ENCODE measurements at places on chromosomes 12 and 14. TPM values are rescaled to one million over a fixed set of nuclear protein-coding genes. Genes with fewer than 3 reads are reported as not detected.

The C12orf56 gene
- 9.3 TPM for total RNA-seq

The KRT3 gene
- total RNA-seq, result not detected

The INHBC gene
- total RNA-seq, result not detected

The GDF3 gene
- 19.3 TPM for total RNA-seq

The PUS7L gene
- total RNA-seq, result 27.4 TPM

The RFX4 gene
- 2.1 TPM for total RNA-seq

The SLC25A3 gene
- total RNA-seq, result 844 TPM

The CD163L1 gene
- 0.14 TPM for total RNA-seq

The MEG3 gene
- total RNA-seq, result not detected

The KCNA5 gene
- 0.62 TPM for total RNA-seq

The COL2A1 gene
- total RNA-seq, result 24.6 TPM

GRCh38 chr14:89634037-89634436 lies 217.0 kb upstream of the FOXN3 start:
- H3K4me1 ChIP-seq, result peaks cover 21% of the 10 kb centered on the region
- no peak overlapping the region for H3K27ac ChIP-seq
- no peak overlapping the region for H3K4me3 ChIP-seq
- no peaks in the 10 kb centered on the region for H3K27me3 ChIP-seq

GRCh38 chr12:57927086-57927485 lies 14.3 kb upstream of the ATP23 start:
- no peaks in the 10 kb centered on the region for H3K27me3 ChIP-seq
- H3K36me3 ChIP-seq, result no peaks in the 10 kb centered on the region
- no peaks in the 10 kb centered on the region for H3K4me1 ChIP-seq
- H3K27ac ChIP-seq, result no peak overlapping the region
- no peak for DNase-seq

- H3K4me1 ChIP-seq, result no peaks in the 10 kb centered on the region
- H3K36me3 ChIP-seq, result no peaks in the 10 kb centered on the region
- H3K4me3 ChIP-seq, result no peak overlapping the region
- H3K27ac ChIP-seq, result no peak overlapping the region
Measured at GRCh38 chr12:29216797-29217575, 67.9 kb downstream of the FAR2 start.

GRCh38 chr14:68368850-68369249 lies 424.0 kb downstream of the ZFP36L1 start:
- H3K4me3 ChIP-seq, result no peak overlapping the region
- no peaks in the 10 kb centered on the region for H3K27me3 ChIP-seq
- H3K4me1 ChIP-seq, result peaks cover 16% of the 10 kb centered on the region
- H3K36me3 ChIP-seq, result no peaks in the 10 kb centered on the region

DNA sequence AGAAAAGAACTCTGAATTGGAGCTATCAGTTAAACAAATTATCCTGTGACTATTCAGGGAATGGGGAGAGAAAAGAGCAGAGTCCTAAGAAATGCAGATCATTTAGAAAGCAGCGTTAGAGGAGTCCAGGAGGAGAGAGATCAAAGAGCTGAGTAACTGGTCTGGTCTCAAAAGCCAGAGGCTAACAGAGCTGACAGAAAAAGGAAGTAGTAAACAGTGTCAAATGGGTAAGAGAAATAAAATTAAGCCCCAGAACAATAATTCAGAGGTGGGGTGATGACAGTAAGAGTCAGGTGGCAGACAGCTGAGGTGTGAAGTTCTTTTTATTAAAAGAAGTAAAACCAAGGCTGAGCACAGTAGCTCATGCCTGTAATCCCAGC lies 19.3 kb downstream of the GXYLT1 start:
- peak; percentile 35 for DNase-seq
- H3K4me1 ChIP-seq, result peaks cover 21% of the 10 kb centered on the region
- H3K36me3 ChIP-seq, result no peaks in the 10 kb centered on the region
- H3K27me3 ChIP-seq, result no peaks in the 10 kb centered on the region
- H3K27ac ChIP-seq, result no peak overlapping the region

DNA sequence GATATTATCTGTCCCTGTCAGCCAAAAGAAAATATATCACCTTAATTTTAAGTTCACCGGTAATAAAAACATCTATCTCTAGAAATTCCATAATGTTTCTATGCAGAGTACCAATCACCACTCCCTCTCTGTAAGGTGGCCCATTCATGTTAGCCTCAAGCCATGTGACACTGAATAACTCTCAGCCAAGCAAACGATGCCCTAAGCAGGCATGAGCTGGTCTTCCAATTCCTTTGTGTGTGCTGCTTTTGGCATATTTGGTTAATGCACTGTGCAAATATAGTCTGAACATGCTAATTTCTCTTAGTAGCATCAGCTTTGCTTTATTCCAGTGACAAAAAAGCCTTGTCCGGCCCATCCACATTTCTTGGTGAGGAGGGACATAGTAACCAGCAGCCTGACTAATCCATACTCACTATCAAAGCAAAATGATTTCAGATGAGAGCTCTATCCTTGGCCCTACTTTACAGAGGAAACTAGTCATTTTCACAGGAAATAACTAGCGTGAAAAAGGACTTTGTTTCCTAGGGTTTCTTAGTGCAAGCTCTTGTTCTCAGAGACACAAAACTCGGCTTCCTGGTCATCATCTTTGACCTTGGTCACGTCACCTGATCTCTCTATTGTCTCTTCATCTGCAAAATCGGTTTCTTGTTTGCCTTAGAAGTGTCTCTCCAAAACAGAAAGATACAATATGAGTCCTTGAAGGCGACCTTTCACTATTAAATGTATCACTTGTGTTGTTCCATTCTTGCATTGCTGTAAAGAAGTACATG lies 59.2 kb upstream of the RTRAF start:
- no peak overlapping the region for H3K4me3 ChIP-seq
- no peaks in the 10 kb centered on the region for H3K4me1 ChIP-seq
- no peaks in the 10 kb centered on the region for H3K36me3 ChIP-seq
- H3K27ac ChIP-seq, result no peak overlapping the region
- no peak for DNase-seq
- no peaks in the 10 kb centered on the region for H3K27me3 ChIP-seq

DNA sequence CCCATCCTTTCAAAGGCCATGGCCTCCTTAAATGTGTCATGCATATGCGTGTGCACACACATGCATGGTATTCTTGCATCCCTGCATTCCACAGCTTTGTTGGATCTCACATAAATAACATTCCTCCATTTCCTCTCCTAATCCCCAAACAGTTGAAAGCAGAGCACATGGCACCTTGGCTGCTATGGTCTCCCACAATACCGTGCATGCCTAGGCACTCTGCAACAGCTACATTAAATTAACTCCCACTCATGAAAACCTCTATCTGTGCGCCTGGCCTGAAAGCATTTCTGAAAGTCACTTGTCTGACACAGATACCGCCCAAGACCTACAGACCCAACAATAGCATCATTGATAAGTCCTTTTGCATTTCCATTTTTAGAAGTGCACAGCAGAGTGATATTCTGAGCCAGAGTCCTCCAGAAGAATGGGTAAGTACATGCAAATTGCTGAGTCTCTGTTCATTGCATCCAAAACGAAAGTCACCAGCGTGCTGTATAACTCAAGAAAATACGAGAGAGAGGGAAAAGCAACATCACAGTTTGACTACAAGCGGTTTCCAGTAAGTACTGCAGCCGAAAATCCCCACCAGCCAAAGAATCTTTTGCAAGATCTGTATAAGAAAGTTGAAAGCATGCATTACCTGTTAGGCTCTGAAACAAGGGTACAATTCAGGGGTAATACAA lies 436 bp downstream of the ASB2 start:
- no peaks in the 10 kb centered on the region for H3K4me1 ChIP-seq
- no peak overlapping the region for H3K4me3 ChIP-seq
- no peak for DNase-seq

GRCh38 chr12:112160611-112161010 lies 35.3 kb downstream of the TRAFD1 start:
- H3K27me3 ChIP-seq, result no peaks in the 10 kb centered on the region
- H3K27ac ChIP-seq, result no peak overlapping the region
- H3K4me3 ChIP-seq, result no peak overlapping the region

GRCh38 chr14:34051966-34052657 lies 101.2 kb upstream of the EGLN3 start:
- DNase-seq, result no peak
- no peaks in the 10 kb centered on the region for H3K4me1 ChIP-seq
- no peak overlapping the region for H3K27ac ChIP-seq
- H3K36me3 ChIP-seq, result no peaks in the 10 kb centered on the region
- H3K27me3 ChIP-seq, result no peaks in the 10 kb centered on the region

DNA sequence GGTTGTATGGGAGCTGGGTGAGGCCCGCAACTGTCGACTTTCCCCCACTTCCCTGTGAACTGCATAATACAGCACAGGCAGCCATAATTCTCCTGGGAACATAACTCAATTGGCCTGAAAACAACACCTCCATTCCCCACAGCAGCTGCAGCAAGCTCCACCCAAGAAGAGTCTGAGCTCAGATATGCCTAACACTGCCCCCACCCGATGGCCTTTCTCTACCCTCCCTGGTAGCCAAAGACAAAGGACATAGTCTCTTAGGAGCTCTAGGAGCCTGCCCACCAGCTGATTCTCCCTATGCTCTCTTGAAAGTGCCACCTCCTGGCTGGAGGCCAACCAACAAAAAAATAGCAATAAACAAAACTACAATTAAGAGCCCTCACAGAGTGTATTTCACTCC lies 542.7 kb upstream of the LMO3 start:
- no peaks in the 10 kb centered on the region for H3K36me3 ChIP-seq
- H3K27ac ChIP-seq, result no peak overlapping the region
- H3K4me3 ChIP-seq, result no peak overlapping the region
- no peaks in the 10 kb centered on the region for H3K27me3 ChIP-seq
- H3K4me1 ChIP-seq, result no peaks in the 10 kb centered on the region
- DNase-seq, result no peak

DNA sequence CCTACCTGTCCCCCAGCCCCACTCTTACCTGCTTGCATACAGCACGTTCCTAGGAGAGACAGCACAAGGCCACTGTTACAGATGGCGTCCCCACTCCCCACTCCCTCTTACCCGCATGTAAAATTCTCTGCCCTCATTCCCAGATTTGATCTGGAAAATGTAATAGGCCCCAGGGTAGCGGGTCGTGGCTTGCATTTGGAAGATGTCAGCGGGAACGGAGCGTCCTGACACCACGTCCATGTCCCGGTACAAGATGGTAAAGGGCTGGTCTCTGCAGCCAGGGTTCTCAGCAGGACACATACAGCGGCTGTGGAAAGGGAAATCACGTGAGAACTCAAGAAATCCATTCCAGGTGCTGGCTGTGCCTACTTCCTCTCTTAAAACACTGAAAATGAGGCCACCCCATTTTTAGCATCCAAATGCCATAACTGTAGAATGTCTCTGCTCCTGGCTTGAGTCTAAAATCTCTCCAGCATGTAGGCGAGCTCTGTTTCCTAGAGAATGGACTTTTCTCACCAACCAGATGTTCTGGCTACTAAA lies 10.1 kb upstream of the TC2N start:
- no peak for DNase-seq
- H3K27me3 ChIP-seq, result no peaks in the 10 kb centered on the region
- H3K36me3 ChIP-seq, result no peaks in the 10 kb centered on the region
- H3K4me1 ChIP-seq, result no peaks in the 10 kb centered on the region
- H3K4me3 ChIP-seq, result no peak overlapping the region

DNA sequence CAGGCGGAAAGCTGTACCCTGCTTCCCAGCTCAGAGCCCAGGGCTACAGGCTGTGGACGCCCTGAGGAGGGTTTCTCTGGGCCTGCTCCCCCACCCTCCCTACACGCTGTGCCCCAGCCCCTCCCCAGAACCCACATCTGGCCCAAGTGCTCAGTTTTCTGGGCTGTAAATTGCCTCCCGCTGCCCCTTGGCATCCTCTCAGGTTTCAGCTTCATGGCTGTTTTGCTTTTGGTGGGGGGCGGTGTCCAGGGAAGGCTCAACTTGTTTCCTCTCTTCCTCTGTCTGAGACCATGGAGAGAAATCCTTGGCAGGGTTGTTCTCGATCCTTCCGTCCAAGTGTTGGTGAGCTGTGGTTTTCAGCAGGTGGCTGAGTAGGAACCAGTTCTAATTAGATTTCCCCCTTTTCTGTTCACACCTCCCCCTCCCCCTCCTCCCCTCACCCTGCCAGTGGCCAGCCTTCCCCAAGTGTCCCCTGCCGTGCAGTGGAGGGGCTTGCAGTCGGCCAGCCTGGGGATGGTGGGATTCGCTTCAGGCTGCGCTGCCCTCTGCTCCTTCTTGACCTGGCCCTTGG lies 61.8 kb downstream of the TSPAN9 start:
- H3K27ac ChIP-seq, result no peak overlapping the region
- no peaks in the 10 kb centered on the region for H3K27me3 ChIP-seq
- peaks cover 20% of the 10 kb centered on the region for H3K4me1 ChIP-seq
- no peak overlapping the region for H3K4me3 ChIP-seq
- DNase-seq, result no peak

GRCh38 chr12:115320967-115321366 lies 637.0 kb upstream of the TBX3 start:
- H3K4me3 ChIP-seq, result no peak overlapping the region
- H3K27ac ChIP-seq, result no peak overlapping the region
- no peak for DNase-seq
- H3K4me1 ChIP-seq, result no peaks in the 10 kb centered on the region
- H3K27me3 ChIP-seq, result no peaks in the 10 kb centered on the region

GRCh38 chr12:89350630-89351488 lies 1.4 kb downstream of the DUSP6 start:
- peak overlapping the region; percentile 59 for H3K4me3 ChIP-seq
- H3K4me1 ChIP-seq, result peaks cover 47% of the 10 kb centered on the region
- H3K27ac ChIP-seq, result peak overlapping the region; percentile 56

DNA sequence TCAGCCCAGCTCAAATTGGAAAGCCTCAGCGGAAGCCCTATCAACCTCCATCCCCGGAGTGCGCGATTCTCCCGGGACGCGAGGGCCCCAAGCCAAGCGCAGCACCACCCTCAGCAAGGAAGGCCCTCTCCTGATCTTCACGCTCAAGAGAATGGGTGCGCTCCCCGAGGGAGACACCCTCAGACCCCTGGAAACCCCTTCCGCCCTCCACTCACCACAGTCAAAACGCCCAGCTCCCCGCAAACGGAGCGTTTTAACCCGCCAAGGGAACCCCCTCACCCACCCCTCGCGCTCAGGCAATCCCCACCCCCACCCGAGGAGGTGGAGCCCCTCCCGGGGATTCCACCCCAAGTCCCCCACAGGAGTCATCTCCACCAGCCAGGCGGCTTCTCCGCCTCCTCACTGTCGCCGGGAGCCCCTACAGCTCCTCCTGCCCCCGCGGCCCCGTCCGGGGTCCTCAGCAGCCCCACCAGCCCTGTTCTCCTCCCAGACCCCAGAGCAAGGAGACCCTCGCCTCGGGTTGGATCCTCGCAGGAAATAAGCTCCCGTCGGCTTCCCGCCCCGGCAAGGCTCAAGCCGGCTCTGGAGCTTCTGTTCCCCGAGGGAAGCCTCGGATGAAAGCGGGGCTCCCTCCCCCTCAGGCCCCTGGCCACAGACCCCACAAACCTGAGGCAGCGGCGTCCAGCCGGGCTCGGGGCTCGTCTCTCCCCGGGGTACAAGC lies 507 bp downstream of the BAZ2A start:
- H3K4me1 ChIP-seq, result peaks cover 48% of the 10 kb centered on the region
- H3K27me3 ChIP-seq, result no peaks in the 10 kb centered on the region
- peaks cover 5% of the 10 kb centered on the region for H3K36me3 ChIP-seq
- peak overlapping the region; percentile 97 for H3K4me3 ChIP-seq
- peak overlapping the region; percentile 87 for H3K27ac ChIP-seq
- DNase-seq, result peak; percentile 34

DNA sequence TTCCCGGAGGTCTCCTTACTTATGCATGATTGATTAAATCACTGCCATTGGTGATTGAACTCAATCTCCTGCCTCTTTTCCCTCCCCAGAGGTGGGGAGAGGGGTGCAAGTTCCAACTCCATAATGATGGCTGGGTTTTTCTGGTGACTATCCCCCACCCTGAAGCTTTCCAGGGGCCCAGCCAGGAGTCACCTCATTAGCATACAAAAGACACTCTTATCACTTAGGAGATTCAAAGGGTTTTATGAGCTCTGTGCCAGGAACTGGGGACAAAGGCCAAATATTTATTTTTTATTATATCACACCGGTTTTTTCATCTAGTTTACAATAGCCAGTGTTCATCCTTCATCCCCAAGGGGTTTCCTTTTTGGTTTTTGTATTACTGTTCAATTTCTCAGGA lies 300.7 kb downstream of the ETNK1 start:
- no peaks in the 10 kb centered on the region for H3K36me3 ChIP-seq
- no peak overlapping the region for H3K4me3 ChIP-seq
- H3K4me1 ChIP-seq, result peaks cover 21% of the 10 kb centered on the region
- H3K27me3 ChIP-seq, result no peaks in the 10 kb centered on the region
- no peak for DNase-seq

Measured in GM23338 (cell line).